ENCODE measurements at places on chromosomes 11 and 22.

GRCh38 chr11:109785714-109786113 lies 307.5 kb upstream of the ZC3H12C start:
- no peak for DNase-seq

DNA sequence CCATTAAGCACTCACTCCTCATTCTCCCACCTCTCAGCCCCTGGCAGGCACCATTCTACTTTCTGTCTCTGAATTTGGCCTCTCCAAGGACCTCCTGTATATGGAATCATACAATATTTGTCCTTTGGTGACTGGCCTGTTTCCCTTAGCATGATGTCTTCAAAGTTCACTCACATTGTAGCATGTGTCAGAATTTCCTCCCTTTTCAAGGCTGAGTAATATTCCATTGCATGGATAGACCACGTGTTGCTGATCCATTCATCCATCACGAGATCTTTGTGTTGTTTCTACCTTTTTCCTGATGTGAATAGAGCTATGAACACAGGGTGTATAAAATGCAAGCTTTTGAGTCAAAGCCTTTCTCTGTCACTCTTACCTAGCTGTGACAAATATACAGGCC lies 11.6 kb downstream of the FADS2 start:
- no peak for DNase-seq

GRCh38 chr22:48070760-48071159 lies 1308.3 kb downstream of the TBC1D22A start:
- no peak for DNase-seq

- DNase-seq = no peak
Observed at GRCh38 chr11:12508151-12508751, 130.9 kb downstream of the PARVA start.

- no peak for DNase-seq
Observed at GRCh38 chr22:31840585-31840984, 86.8 kb downstream of the DEPDC5 start.

DNA sequence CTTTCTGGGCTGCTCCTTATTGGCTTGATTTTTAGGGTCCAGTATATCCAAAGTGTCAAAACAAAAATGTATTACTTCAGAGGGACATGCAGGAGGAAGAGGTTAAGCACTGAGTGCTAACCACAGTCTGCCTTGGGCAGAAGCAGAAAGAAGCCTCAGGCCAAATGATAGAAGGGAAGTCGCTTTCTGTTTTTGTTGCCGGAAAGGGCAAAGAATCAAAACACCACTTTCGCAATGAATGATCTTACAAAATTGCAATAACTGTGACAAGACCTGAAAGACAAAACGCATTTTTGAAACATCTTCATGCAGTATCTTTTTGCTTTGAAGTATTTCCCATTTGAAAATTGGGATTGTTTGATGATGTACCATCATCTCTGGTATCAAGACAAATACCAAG lies 70.1 kb upstream of the PICALM start:
- no peak for DNase-seq

- DNase-seq = no peak
Observed at GRCh38 chr22:28442711-28443525, 236.7 kb downstream of the TTC28 start.

GRCh38 chr22:23603266-23603665 lies 23.2 kb upstream of the IGLL1 start:
- DNase-seq = no peak

GRCh38 chr11:62536301-62536957 lies 10.2 kb downstream of the AHNAK start:
- no peak for DNase-seq

DNA sequence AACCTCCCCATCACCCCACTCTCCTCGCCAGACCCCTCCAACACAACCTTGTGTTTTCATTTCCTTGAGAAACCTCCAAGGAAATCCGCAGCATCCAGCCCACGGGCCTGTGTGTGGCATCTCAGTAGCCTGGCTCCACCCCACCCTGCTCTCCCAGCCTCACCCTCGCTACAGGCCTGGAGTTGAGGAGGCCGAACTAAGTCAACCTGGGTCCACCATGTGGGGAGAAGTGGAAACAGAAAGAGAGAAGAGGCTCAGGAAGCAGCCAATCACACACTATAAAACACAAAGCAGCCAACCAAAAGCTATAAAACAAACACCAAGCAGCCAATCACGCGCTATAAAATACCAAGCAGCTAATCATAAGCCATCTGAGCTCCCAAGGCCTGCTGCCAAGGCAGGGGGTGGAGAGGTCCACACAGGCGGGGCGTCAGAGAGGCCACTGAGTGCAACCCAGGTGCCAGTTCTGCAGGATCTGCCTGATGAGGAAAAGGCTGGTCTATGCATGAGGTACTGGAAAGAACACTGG lies 72.0 kb downstream of the MICAL3 start:
- DNase-seq = no peak

GRCh38 chr22:27667121-27667843 lies 134.3 kb downstream of the MN1 start:
- no peak for DNase-seq

GRCh38 chr11:70371241-70371640 lies 27.1 kb upstream of the CTTN start:
- no peak for DNase-seq

DNA sequence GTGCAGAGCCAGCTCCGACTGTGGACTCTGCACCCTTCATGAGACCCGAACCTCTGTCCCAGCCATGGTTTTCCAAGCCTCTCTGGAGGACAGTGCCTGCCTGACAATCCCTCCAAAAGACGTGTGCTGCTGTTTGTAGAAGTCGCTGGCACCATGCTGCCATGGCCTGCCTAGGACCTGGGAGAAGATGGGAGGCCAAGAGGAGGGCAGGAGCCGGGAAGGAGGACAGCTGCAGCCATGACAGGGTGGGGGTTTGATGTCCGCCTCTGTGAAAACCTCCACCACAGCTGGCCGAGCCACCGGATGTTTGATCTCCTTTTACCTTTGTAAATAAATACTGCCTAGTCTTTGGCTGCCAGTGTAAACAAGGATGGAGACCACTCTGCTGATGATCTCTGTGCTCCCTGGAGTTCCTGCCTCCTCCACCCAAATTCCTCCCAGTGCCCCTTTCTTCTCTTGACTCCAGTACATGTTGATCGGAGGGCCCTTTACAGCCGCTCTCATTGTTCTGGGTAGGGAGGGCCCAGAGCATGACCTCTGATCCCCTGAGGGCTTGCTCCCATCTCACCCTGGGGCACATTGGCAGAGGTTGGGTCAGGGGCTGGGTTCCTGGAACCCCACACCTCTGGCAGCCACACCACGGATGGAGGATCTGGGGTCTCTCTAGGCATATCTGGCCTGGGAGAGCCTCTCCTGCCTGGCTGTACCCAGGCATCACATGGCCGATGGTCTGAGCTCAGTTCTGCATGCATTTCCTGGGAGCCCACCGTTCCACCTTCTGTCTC lies 66.9 kb downstream of the BCR start:
- DNase-seq = no peak

DNA sequence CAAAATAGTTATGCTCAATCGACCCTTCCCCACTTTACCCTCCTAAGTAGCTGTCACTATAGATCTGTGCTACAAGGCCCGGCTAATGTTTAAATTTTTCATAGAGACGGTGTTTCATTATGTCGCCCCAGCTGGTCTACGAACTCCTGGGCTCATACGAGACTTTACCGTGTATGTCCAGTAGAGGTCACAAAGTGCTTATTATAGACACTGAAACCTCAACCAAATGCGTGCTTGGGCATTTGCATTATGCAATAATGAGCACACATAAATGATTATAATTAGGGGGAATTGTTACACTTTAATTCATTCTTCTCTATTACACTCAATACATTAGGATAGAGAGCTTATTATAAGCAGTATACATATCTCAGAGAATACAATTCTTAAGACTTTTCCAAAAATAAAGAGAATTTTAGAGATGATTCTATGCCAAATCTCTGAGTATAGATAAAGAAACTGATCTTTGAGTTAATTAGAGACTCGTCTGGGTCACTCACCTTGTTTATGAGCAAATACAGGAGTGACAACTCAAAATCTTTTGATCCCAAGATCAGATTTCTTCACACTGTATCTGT lies 12.5 kb upstream of the MRPL16 start:
- peak; percentile 12 for DNase-seq

GRCh38 chr11:65221026-65221425 lies 39.3 kb downstream of the CAPN1 start:
- DNase-seq = no peak

GRCh38 chr22:17785185-17786184 lies 11.2 kb upstream of the BID start:
- no peak for DNase-seq

GRCh38 chr11:72552399-72552910 lies 118.1 kb upstream of the CLPB start:
- no peak for DNase-seq

DNA sequence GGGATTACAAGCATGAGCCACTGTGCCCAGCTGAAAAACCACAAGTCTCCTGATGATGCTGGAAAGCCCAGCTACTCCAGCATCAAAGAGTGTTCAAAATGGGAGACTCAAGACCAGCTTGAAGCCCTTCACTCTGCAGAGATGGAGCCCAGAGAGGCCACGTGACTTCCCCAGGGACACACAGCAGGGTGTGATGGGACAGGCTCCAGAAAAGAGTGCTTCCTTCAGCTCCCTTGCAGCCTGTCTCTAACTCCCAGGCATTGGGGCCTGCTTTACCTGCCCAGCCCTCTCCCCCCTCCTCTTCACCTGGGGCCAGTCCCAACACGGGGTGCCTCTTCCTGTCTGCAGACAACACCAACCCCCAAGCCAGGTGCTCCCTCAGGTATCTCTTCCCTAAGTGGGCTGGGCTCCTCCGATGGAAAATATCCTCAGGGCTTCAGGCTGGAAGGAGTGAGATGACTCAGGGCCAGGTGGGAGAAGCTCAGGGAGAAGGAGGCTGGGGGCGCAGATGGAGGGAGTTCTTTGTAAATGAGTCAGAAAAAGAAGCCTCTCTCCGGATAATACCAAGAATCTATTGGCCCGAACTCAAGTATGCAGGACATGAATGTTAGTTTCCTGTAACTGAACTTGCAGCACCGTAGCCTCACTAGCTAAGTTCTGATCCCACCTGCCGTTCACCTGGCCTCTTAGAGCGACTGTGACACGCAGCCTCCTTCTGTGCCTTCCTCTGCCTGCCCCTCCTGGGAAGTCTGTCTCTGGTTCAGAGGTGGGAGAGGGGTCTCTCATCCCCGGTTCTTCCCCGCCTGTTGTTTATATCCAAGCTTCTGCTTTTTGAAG lies 326.6 kb downstream of the MN1 start:
- DNase-seq = no peak

DNA sequence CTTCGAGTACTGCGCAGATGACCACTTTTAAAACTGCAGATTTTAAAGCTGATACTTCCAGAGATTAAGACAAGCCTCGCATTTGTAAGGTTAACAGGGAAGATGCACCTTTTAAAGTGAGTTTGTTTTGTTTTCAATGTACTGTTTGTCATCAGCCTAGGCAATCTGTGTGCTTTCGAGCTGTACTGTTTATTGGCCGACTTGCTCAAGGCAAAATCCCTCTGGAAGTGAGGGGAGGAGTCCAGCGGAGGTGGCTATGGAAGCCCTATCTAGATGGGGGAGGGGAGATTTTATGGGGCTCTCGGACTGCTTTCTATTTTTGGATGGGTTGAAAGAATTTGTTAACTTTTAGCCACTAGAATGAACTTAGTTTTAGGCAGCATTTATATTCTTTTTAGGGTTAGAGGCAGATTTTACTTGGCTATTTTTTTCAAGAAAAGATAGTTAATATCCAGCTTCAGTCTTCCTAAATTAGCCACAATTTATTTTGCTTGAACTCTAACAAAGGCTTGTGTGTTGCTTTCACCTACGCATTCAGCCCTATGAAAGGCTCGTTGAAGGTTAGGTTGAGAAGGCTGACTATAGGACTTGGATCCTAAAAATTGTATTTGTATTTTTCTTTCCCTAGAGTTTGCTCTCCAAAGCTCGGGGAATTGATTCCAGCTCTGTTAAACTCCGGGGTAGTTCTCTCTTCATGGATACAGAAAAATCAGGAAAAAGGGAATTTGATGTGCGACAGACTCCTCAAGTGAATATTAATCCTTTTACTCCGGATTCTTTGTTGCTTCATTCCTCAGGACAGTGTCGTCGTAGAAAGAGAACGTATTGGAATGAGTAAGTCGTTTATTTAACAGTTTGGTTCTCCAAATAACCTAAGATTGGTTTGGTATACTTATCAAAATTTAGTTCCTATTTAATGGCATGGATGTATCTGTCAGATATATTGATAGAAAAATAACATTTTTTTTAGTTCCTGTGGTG lies 2.1 kb downstream of the WEE1 start:
- no peak for DNase-seq

- no peak for DNase-seq
Observed at GRCh38 chr22:29327089-29327764, 11.7 kb upstream of the RASL10A start.

GRCh38 chr11:43676933-43677332 lies 3.6 kb upstream of the HSD17B12 start:
- DNase-seq = no peak

DNA sequence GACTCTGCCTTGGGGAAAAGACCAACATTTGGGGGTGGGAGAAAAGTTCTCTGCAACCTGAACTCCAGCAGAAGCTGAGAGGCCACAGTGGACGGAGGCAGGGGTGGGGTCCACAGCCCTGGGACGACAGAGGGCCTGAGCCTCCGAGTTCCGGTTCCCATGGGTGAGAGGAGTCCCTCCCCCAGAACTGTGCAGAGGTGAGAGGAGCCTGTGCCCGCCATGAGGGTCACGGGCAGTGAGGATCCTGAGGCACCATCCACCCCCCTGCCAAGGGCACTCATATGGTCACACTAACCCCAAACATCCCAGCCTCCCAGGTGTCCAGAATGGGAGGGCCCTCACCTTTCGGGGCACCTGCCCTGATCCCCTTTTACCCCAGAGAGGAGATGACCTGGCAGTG lies 30.5 kb downstream of the KIAA0930 start:
- DNase-seq = no peak

DNA sequence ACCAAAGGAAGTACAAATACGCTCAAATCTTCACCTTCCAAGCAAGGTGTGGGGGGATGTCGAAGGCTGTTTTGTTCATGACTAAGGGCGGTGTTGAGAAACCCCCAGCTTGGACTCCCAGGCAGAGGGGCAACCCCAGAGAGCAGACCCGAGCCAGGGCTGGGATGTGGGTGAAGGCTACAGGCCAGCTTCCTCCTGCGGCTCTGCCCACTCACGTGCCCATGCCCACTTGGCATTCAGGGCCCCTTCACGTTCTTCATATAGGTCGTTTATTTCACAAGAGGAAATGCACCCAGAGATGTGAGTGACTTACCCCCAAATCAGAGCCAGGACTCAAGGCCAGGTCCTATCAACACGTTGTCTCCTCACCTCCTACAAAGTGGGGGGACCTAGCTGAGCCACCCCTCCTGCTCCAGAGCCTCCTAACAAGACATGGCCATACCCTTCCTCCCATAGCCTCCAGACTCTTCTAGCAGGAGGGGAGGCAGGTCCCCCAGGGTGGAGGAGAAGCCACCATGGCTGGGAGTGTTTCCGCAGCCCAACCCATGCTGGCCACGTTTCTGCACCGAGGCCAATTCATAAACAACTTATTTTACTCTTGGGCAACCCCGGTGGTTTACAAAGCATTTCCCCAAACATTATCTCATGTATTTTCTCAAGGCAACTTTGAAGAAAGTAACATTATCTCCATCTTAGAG lies 22.0 kb downstream of the TMEM184B start:
- DNase-seq = no peak

Data from NCI-H2107 (cell line).